Retinal pigment epithelial cell (primary cell): ENCODE measurements at places on chromosomes 12 and 14.

DNA sequence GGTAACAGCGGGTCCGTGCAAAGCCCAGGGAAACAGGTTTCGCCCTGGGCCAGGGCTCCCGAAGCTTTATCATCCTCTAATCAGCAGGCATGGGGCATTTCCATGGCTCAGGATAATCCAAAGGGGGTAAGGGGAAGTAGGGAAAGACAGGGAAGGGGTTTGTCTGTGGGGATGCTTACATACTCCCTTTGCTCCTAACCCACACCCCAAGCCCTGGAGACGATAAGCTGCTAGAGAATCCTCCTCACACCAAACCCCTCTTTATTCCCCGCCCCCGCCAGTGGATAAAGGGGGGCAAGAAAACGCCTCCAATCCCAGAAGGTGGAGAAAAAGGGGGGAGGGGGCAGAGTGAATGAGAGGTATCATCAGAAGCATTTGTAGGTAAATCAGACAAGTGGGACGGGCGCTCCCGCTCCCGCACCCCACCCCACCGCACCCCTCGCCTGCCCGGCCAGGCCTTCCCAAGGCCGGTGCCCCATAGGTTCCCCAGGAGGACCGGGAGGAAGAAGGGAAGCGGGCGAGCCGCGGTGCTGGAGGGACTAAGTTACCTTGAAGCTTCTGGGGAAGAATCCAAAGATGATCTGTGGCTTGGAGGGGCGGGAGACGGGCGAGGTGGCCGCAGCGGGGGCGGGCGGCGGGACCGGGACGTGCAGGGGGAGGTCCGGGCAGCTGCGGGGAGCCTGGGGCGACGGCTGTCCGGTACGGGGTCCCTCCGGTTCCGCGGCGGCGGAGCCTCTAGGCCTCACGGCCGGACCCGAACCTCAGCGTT, 762 bp downstream of the PPP2R5E start:
- no peak for DNase-seq

DNA sequence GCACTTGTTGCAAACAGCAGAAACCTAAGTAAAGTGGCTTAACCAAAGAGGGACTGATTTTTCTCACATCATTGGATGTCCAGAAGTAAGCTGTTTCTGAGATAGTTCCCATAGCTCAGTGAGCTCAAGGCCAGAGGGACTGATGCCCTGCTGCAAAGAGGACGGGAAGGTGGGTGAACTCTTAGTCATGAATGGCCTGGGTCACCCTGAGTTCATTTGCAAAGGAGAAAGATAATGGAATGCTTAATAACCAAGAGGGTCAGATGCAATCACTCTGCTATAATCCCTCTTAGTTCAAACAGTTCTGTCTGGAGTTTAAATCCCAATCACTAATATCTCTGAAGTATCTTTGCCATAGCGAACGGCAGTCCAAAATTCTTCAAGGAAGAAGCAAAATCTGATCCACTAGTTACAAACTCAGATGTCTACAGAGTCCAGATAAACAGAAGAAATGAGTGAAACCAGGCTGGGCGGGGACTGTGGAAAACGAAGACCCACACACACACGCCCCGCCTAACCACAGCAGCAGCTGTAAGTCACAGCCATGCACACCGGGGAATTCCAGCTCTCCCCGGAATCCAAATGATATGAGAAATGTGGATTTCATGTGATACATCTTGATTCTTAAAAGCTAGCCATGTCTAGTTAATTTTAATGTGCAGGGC, 289.5 kb downstream of the TMEM132D start:
- DNase-seq: no peak

DNA sequence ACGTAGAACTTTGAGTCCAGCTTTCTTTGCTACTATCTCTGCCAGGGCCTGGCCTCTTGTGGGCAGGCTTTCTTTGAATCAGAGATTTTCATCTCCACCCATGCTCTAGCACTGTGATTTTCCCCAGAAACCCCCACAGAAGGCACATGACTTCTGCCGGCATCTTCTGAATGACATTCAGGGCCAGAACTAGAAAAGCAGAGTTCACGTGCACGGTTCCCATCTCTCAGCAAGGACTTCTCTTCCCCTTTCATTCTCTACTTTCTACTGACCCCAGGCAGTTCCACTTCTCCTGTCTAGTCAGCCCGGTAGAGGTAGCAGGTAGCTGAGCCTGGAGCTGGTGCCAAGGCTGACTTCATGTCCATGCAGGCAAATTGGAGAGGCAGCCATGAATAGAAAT, 26.9 kb downstream of the BATF start:
- DNase-seq: no peak

GRCh38 chr14:52918486-52918885, 32.4 kb downstream of the FERMT2 start:
- no peak for DNase-seq

GRCh38 chr12:45483571-45483970, 245.9 kb upstream of the ARID2 start:
- no peak for DNase-seq

GRCh38 chr12:97597031-97597751, 134.6 kb downstream of the RMST start:
- DNase-seq: no peak

GRCh38 chr14:100841066-100841760, 15.3 kb downstream of the MEG3 start:
- DNase-seq: no peak

DNA sequence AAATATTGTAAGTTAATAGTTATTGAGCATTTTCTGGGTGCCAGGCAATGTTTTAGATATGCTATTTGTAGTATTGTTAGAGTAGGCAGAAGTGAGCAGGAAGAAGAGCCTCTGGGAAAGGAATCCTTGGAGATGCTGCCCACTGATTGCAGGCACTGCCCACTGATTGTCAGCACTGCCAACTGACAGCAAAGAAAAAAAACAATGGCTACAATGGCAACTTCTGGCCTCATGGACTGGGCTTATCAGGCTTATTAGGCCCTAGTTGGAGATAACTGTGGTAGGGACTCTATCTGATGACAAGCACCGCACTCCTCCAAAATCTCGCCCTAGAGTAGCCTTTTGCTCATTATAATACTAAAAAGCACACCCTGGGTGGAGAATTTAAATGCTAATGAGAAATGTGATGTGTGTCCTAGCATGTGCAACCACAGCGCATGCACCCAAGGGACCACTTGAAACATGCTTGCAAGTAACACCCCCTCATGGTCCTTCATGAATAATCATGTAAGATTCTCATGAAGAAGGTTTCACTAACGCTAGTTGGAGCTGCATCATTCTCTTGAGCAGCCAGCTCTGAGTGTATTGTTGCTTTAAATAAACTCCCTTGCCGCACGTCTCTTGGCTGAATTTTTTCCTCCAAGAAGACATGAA, 103.5 kb upstream of the PPP4R3A start:
- DNase-seq: no peak

DNA sequence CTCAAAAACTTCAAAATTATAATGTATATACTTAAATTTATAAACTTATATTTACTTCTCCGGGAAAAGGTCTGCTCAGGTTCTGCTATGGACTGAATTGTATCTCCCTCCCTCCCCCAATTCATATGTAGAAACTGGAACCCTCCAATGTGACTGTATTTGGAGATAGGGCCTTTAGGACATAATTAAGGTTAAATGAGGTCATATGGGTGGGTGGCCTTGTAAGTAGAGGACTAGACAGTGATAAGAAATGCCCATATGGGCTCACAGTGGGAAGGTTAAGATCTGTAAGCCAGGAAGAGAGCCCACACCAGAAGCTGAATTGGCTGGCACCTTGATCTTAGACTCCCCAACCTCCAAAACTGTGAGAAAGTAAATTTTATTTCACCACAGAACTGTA, 84.5 kb downstream of the TAOK3 start:
- no peak for DNase-seq

GRCh38 chr12:30218073-30218472, 434.3 kb upstream of the TMTC1 start:
- DNase-seq: no peak

DNA sequence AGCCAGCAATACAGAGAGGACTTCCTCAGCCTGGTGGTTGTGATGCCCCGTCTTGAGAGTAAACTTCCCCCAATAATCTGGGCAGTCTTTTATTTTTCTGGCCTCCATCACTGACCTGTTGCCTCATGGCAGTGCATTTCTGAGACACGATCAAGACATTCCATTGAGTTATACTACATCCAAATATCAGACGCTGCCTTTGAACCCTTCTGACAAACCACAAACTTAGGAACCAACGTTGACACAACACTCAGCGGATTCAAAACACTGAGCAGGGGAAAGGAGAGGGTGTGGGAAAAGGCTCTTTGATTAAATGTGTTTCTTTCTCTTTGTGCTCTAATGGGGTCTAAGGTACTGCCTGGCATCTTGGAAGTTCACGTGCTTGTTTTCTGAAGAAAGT, 100.7 kb upstream of the TBX5 start:
- no peak for DNase-seq

- DNase-seq: no peak
Measured at GRCh38 chr14:92516966-92517506, 3.5 kb downstream of the RIN3 start.

DNA sequence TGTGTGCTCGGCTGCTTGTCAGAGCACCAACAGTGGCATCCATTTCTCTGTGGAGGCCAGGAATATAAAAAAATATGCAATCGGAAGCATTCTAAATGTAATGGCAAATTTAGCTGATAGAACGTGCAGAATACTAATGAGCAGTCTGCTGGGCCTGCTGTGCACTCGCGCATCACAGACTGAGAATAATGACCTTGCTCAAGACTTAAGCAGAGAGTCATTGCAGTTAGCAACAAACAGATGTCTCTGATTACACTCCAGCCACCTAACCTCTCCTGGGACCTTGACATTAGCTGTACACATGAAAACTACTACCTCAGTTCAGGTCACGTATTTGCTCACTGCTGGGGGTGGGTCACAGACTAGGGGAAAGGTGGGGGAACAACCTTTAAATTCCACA, 269.2 kb upstream of the DAAM1 start:
- DNase-seq: no peak

GRCh38 chr12:78802593-78802992, 62.0 kb upstream of the SYT1 start:
- DNase-seq: peak; percentile 97

DNA sequence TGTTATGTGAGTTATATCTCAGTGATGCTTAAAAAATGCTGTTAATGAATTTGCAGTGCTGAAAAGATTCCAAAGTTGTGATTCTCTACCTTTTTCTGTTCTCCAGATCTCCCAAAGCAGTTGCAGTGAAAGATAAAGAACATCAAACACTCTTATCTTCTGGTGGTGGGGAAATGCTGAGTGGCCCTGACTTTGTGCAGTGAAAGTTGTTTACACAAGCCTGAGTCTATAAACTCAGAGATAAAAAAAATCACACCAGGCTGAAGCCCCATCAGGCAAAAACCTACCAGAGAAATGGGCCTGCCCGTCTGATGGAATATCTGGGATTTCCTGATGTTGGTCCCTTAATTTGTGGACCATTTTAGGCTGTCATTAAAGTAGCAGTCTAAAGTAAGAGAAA, 46.1 kb downstream of the RASSF3 start:
- DNase-seq: no peak

- no peak for DNase-seq
Measured at GRCh38 chr14:100317912-100318808, 5.0 kb upstream of the SLC25A47 start.

DNA sequence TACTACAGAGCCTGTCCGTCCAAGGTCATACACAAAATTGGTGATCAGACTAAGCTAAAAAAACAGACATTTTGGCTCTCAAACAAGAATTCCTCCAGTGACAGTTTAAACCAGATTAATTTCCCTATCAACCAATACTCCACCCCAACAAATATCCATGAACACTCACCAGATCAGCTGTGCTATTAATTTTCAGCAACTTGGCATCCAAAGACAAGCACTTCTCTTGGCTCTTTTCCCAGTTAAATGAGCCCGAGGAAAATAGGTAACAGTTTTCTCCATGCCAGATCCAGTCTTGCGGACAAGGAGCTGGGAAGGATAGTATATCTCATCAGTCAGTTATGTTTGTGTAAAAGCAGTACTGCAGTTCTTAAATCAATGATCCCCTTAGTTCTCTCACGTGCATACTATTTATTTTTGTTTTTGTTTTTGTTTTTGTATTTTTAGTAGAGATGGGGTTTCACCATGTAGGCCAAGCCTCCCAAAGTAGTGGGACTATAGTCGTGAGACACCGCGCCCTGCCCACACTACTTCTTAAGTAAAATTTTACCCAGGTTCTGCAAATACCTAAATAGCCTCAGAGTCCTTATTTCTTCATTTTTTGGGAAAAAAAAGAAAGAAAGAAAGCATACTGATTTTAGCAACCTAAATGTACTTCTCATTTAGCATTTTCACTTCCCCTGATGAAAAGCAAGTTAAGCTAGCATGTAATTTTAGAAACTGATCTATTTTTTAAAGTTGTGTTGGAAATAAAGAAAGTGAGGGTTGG, 11.1 kb downstream of the OLR1 start:
- no peak for DNase-seq

- DNase-seq: no peak
Measured at GRCh38 chr12:126874427-126875026, 1392.4 kb upstream of the TMEM132C start.

DNA sequence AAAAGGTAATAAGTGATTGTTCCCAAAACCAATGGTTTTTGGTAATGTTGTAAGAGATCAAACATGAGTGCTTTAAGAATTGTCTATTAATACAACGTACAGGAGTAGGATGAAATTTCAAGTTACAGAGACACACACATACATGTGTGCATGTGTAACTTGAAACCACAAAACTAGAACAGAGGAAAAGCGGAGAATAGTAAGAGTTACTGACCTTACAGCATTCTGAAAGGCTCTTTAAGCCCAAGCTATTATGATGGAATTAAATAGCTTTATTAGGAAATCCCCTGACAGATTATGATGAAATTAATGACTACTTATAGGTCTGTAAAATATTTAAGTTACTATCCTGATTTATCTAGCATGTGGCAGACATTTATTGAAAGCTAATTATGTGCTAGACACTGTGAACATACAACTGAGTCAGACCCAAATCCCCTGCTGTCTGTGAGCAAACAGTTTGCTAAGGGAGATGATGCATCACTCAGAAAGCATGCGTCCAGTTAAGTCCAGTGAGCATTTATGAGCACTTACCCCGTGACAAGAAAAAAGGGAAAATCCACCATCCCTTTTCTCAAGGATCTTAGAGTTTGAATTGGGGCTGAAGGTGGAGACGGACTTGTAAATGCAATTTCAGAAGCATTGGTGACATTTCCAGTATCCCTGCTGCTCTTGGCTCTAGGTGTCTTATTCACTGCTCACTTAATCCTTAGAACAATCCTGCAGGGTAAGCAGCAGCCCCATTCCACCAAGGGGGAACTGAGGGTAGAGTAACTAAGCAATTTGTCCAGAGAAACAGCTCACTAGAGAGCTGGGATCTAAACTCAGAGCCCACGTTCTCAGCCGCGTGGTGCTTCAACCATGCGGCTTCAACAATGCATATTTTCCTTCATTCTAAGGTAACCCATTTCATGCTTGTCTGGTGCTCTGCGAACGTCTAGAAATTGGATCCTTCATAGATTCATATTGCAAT, 117.4 kb downstream of the EML1 start:
- peak; percentile 93 for DNase-seq
